ENCODE measurements at places on chromosomes 1 and 21.
A peak's percentile ranks its signal among the peaks of the same experiment; 100 is the strongest.

DNA sequence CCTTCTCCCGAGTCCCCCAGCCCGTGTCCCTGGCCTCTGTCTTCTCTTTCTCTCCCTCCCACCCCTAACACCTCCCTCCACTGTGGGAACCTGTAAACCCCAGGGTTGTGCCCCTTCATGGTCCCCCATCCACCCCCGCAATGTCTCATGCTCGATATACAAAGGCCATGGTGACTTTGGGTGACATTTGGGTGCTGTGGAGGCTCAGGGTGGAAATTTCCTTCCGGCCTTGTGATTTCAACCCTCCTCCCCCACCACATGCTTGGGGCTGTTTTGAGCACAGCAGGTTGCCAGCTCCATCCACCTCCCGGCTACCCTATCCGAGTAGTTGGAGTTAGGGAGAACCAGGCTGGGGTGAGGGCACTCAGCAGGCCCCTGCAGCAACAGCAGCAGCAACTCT is 25.7 kb upstream of the VPS13D start:
- no peak for DNase-seq

DNA sequence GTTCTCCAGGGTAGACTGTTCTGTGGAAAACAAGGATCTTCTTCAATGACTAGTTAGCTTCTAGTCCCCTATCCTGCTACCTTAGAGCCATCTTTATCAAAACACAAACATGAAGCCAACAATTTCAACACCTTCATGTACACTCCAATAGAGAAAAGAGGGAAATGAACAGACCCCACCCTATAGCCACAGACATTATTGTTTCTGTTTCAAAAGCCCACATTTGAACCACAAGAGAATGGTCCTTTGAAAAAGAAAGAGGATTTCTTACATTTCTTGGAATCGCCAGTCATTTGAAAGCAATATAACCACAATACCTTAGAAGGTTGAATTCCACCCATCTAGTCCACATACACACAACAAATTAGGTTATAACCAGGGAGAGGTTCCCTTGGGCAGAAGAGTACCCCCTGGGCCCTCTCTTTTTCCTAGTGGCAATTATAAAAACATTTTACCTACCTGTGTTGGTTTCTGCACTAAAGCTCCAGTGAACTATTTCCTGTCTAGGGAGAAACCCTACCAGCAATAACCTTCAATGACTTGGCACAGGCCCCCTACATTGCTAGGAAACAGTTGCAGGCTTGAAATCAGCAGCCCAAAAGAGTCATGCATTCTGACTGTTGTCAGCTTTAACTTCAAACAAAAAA is 2.7 kb upstream of the LPGAT1 start:
- DNase-seq, result no peak

- DNase-seq, result no peak
These were observed 4.0 kb downstream of the FGR start for GRCh38 chr1:27630859-27631491.

DNA sequence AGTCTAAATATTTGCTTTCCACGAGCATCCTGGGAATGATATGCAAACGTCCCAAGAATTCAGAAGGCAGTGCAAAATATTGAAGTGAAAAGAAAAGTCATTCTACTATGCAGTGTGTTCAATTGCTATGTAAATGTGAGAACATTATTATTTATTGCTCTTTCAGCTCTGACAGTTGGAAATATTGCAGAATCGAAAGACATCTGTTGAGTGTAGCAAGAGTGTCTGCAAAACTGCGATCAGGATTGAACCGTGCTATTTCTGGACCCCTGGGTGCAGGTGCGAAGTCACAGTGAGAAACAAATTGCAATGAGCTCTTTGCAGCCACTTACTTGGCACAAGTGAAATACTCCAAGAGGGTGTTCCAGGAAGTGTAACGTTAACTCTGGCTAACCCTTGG is 566.4 kb downstream of the AJAP1 start:
- DNase-seq, result no peak

DNA sequence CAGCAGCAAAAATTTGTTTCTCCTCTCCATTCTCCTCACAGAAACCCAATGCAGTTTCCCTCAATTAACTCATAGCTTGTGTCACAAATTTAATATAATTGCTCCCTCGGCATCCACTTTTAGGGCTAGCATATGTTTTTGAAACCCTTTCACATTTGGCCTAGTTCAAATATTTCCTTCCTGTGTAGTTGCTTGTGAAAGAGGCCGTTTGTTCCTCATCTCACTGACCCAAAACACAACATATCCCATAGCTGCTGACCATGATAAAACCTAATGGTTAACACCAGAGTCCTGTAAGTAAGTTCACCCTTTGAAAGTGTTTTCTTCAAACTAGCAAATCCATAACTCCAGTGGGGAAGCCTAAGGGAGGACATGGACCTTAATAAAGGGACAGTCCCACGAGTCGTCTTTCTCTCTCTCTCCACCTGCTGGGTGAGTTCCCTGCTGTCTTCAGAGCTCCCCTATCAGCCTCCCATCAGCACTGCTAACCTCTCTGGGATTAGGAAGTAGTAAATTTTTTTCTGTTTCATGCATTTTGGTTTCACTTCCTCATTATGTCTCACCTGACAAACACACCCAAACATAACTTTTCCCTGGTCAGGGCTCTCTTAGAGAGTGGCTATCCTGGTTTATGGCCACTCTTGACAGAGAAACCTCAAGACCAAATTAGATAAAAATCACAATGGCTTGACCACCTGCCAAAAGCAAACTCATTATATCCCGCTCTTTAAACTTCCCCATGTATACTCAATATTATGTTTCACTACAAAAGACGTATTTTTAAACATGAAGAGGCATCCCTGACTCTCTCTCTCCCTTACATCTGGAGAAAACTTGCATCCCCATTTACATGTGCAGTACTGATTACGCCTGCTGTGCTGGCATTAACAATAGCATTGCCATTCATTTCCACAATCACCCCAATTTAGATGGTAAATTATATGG is 177.7 kb upstream of the HP1BP3 start:
- peak; percentile 5 for DNase-seq

DNA sequence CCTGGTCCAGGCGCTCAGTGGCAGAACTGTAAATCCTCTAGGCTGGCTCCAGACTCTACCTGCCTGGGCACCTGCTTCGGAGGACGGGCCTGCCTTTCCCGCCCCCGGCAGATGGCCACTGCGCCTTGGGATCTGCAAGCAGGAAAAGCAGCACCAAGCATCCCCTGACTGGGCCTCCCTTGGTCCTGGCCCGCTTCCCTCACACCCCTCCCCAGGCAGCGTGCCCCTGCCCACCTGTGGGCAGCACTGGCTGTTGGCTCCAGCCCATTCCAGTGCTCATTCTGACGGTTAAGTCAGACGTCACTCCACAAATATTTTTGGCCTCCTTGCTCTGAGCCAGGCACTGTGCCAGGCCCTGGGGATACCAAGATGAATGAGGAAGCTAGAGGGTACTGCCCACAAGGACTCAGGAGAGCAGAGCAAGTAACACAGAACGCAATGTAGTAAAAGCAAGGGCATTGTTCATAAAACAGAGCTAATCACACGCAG is 22.0 kb upstream of the BLACAT1 start:
- no peak for DNase-seq

DNA sequence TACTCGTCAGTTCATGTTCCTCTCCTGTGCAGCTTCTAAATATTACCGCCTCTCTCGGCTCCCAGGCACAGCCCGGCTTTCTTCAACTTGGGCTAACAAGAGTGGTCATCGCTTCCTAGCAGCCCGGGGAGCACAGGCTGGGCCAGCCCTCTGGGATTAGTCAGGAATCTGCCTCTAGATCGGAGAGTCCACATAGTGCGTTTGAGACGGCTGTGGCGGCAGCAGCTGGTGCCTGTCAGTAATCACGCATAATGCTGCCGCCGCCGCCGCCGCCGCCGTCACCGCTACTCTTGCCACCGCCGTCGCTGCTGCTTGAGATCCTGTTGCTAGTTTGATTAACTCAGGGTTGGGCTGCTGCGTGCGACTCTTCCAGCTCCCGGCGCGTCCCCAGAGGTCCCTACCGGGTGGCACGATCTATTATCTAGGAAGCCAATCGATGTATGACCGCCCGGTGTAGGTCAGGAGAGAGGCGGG is at the start of gene RXRG:
Gene RXRG, minus strand, starts transcription at position 230 of the 474 bp plus-strand sequence. CDS start 233 bp downstream, outside the sequence.
- DNase-seq, result peak; percentile 15

DNA sequence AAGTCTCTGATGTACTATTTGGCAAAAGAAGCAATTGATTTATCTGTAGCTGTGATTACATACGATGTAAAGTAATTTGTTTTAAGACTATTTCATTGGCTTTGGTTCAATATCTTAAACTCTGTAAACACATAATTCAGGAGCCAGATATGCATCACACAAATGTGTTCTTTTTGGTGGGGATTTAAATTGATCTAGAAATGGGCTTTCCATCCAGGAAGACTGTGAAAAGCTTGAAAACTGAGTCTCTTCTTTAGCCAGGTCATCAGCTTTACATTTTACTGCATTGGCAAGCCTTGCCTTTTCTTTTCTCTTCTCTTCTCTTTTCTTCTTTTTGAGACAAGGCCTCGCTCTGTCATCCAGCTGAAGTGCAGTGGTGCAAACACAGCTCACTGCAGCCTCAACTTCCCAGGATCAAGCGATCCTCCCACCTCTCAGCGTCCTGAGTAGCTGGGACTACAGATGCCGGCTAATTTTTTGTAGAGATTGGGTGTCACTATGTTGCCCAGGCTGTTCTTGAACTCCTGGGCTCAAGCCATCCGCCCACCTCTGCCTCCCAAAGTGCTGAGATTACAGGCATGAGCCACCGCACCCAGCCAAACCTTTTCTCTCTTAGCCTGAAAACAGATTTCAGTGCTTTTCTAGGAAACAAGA is 1.4 kb downstream of the RCAN3 start:
- DNase-seq, result no peak

GRCh38 chr1:78871249-78871648 is 135.3 kb downstream of the ADGRL4 start:
- DNase-seq, result no peak

DNA sequence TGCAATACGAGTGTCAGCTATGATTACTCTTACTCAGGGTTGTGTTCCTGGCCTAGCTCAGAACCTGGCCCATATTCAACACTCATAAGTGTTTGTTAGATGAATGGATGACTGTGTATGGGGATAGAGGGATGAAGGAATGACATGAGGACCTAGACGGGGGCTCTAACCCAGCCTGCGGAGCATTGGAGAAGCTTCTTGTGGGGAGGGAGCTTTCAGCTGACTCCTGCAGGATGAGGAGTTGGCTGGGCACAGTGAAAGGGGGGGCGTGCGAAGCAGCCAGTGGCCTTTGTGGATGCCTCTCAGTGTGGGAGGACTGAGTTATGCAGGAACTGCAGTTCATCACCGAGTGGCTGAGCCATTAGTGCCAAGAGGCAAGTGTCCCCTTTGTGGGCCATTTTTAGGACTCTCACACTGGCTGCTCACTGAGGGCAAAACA is 1.2 kb upstream of the EXTL1 start:
- DNase-seq, result no peak

DNA sequence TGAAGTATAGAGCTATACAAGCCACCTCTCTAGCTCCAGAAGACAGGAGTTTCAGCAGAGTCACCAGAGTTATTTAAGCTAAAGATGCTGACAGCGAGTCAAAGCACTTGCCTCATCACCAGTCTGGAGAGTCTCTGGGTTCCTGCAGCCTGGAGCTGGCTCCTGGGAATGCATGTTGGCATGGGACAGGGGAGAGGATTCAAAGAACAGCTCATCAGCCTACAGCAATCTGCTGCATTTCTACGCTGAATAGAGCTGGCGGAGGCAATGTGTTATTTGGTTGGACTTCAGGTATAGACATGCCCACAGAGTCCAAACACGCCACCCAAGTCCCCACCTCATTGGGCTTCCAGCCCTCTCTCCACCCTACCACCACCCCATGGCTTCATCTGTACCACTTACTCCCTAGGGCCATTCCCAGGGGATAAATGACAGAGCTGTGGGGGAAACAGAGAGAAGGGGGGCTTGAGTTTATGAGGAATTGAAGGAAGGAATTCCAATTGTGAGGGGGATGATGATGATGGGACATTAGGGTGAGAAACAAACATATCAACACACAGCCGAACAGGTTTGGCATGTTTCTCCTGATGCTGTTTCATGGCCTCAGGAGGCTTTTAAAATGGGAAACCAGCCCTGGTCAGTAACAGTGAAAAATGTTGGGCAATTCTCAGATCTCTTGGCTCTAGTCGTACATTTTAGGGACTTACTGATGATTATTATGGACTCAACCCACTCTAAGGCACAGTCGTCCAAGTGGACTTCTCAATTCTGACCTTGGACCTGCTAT is 58.4 kb downstream of the PLEKHA6 start:
- no peak for DNase-seq

- no peak for DNase-seq
These were observed 48.4 kb upstream of the TNFSF18 start for GRCh38 chr1:173099166-173099565.

GRCh38 chr1:208059409-208060001 is 148.6 kb upstream of the CD34 start:
- DNase-seq, result no peak

DNA sequence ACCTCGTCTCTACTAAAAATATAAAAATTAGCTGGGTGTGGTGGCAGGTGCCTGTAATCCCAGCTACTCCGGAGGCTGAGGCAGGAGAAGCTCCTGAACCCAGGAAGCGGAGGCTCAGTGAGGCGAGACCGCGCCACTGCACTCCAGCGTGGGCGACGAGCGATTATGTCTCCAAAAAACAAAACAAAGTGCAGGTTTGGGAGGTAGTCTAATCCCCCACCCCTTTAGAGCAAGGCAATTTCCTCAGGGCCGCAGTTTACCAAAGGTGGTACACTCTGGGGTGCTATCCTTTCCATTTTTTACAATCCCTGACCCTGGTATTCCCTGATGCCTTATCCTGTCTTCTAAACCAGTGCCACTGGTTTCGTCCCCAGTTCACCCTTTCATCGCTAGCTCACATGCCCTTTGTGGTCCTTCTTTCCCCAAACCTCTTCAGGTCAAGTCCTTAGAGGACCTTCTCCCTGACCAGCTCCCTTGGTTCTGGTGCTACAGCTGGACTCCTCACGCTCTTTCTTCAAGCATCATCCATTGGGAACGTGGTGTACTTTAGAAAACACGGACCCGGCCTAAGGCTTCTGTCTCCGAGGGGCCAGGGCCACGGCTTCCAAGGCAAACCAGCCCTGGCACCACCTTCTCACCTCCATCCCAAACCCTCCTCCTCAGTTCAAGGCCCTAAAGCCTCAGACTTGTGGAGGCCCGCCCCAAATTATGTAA is 873 bp downstream of the IFT25 start:
- no peak for DNase-seq

GRCh38 chr1:98277118-98277517 is 356.3 kb upstream of the DPYD start:
- DNase-seq, result no peak

- DNase-seq, result no peak
These were observed 3.6 kb downstream of the EPS15 start for GRCh38 chr1:51515312-51515960.

DNA sequence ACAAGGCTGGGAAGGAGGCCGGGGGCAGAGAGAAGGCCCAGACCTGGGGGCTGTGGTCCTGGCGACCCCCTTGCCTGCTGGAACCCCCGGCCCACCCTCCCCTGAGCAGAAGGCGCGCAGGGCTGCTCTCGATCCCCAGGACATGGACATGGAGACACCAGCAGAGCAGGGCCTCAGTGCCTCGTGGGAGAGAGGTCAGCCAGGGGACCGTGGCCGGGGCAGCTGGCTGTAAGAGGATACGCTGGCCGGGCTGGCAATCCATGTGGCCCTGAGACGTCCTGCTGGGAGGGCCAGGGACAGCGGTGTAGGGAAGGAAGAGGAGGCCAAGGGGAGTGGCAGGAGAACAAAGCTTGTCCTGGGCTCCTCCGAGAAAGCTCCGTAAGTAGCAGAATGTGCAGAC is 132.2 kb downstream of the CASZ1 start:
- DNase-seq, result no peak

GRCh38 chr1:196608390-196609369 is at the start of gene KCNT2:
Gene KCNT2 (minus strand): TSS chr1:196608440. CDS start chr1:196608309, 131 bp downstream.
- DNase-seq, result peak; percentile 43

All from tibial nerve (tissue), 4 donors.